D341Med (cell line): ENCODE measurements at places on chromosomes 12 and 14.

GRCh38 chr12:106285982-106286381 lies 16.6 kb upstream of the TCP11L2 start:
- DNase-seq = no peak

- DNase-seq = no peak
Observed at GRCh38 chr14:95511687-95512086, 4.8 kb downstream of the SYNE3 start.

GRCh38 chr12:102685172-102685571 lies 204.8 kb upstream of the IGF1 start:
- DNase-seq = no peak

DNA sequence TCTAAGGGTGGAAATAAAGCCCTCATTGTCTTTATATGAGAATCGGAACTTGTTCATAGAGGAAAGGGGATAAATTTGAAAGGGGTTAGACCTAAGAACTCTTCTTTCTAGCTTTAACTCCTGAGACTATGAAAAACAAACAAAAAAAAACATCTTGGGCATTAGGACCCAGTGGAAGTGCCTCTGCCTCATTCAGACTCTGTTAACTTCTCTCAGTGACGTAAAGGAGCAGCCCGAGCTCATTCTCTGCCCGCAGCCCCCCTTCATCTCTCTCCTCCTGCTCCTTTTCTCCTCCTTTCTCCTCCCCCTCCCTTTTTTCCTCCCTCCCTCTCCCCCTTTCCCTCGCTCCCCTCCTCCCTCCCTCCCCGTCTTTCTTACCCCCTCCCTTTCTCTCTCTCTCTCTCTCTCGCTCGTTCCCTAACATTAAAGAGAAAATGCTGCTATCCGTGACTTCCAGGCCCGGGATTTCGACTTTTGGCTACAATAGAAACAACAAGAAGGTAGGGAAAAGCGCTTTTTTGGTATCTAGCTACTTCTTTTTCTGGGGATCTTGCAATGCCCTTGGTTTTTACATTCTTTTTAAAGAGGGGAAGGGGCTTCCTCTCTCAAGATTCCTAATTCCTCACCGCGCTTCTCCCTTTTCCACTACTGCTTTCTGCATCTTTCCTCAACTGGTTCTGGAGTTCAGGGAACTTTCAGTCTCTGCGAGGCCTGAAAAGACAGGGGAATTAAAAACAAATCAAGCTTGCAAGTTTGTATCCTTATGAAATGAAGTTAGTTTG lies at the start of gene RBMS2:
Gene RBMS2 (plus strand): TSS at position 231 of the 782 bp plus-strand sequence. CDS start 204 bp downstream, at position 435.
- peak; percentile 79 for DNase-seq

GRCh38 chr14:51901475-51902024 lies 41.1 kb downstream of the GNG2 start:
- DNase-seq = no peak

GRCh38 chr14:93006567-93007051 lies 83.7 kb downstream of the CHGA start:
- DNase-seq = no peak

DNA sequence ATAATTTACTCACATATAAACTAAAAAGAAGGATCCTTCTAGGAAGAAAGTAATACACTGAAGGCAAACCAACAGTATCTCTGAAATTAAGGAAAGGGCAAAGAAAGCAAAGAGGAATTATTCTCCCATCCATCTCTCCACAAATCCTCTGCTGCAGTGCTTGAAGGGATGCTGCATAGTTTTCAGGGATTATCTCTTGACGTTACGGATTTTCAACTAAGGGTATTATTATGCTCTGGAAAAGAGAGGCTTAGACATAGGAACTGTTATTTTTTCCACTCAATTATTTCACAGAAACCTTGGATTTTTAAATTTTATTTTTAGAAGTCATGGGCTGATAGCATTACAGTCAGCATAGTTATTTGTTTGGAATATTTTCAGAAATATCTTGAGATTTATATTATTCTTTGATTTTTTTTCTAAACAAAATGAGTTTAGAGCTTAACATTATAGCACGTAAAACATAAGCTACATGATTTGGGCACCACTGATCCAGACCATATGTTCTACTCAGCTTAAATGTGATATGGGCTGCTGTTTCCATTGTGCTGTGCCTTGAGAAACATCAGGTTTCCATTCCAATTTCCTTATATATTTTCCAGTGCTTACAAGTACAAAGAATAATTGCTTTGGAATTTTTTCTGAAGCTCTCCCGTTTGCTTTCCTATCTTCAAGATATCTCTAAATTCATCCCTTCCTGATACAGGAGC lies 57.9 kb upstream of the DCN start:
- peak; percentile 49 for DNase-seq

DNA sequence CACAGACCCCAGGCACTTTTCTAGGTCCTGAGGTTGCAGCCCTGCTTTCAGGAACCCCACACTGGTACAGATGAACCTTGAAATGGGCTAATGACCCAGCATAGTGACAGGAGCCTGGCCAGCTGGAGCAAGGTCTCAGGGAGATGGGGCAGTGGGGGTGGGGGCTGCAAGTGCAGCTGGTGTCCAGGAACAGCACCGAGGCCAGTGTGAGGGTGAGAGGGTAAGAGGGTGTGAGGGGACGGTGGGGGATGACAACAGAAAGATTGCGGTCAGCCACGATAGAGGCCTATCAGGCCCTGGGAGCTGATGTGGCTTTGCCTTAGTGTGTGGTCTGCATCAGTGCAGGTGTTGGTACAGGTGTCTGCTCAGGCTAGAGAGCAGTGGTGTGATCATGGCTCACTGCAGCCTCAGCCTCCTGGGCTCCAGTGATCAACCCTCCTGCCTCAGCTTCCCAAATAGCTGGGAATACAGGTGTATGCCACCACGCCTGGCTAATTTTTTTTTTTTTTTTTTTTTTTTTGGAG lies 59.7 kb downstream of the EP400 start:
- DNase-seq = no peak

DNA sequence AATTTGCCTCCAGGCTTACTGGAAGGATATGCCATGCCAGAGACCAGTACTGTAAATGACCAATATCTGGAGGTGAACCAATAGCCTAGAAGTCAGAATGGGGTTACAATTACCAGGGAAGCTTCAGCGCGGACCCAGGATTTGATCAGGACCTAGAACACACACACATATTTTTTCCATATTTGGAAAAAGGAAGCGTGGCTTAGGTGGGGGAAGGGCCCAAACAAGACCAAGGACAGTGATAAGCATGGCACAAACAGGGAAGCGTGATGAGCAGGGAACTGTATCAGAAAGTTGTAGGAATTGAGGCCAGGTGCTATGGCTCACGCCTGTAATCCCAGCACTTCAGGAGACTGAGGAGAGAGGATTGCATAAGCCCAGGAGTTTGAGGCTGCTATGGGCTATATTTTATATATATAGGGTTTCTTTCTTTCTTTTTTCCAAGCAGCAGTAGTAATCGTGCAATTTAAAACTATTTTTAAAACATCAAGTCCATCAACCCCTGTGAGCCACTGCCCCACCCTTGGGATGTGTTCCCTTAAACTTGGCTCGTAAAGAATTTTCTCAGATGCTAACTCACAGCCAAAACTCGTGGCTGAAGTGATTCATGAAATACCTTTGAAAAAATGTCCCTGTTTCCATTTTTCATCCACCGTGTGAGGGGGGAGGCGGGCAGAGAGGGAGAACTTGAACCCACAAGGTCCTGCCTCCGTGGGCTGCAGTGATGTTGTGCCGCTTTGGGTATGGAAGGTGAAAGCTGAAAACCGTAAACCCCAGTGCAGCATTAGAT lies 16.7 kb downstream of the HRK start:
- DNase-seq = no peak

DNA sequence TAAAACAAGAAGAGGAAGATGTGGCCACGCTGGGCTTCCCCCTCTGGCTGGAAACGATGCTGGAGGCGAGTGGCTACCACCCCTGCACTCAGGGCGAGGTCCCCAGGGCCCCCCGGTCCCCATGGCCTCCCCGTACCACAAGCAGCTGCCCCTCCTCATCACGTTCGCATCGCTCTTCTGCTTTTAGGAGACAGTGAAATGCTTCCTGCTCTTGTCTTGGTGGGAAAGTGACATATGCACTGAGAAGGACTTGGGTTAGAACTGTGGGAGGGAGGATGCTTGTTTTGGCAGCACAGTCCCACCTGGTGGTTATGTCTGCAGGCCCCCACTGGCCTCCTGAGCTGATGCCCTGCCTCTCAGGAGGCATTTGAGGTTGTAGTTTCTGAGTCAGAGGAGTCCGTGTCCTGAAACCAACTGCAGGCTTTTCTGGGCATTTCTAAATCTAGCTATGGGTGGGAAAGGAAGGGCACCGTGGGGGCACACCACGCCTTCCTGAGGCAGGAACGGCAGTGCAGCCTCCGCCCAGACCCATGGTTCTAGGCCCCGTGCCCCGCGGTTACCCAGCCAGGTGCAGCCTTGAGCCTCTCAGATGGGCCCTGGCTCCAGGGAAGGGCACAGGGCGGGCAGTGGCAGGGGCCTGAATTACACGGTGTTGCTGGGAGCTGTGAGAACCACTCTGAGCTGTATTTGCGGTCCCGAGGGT lies 139.3 kb downstream of the ADGRD1 start:
- no peak for DNase-seq

- DNase-seq = no peak
Observed at GRCh38 chr12:105013892-105014291, 27.8 kb downstream of the NOPCHAP1 start.

DNA sequence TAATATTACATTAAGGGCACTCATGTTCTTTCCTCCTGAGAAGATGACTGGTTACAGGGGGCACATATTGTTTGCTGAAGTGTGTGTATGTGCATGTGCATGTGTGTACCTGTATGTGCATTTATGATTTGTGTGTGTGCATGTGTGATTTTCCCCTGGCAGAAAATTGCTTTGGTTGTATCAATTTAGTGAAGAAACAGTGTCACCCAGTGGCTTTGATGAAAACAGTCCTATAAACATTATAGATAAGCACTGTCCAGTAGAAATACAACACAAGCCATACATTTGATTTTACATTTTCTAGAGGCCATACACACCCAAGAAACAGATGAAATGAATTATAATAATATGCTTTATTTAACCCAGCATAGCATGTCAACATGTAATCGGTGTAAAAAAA lies 8.6 kb downstream of the PDE3A start:
- peak; percentile 24 for DNase-seq

GRCh38 chr12:80917651-80918050 lies 20.1 kb downstream of the LIN7A start:
- DNase-seq = no peak

DNA sequence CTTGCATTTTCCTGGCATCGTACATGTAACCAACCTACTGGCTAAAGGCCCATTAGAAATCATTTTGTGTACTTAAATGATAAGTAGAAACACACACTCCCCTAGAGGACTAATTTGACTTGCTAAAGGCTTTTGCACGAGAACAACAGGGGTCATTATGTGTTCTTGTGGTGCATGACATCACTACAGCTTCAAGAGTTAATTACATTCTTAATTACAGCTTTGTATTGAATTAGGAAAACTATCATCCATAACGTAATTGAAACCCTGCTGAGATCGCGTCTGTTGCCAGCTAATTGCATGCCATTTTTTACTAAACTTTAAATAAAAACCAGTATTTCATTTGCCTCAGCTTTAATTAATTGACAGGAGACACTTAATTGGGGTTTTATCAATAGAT lies 51.4 kb downstream of the TMEM132C start:
- DNase-seq = no peak

DNA sequence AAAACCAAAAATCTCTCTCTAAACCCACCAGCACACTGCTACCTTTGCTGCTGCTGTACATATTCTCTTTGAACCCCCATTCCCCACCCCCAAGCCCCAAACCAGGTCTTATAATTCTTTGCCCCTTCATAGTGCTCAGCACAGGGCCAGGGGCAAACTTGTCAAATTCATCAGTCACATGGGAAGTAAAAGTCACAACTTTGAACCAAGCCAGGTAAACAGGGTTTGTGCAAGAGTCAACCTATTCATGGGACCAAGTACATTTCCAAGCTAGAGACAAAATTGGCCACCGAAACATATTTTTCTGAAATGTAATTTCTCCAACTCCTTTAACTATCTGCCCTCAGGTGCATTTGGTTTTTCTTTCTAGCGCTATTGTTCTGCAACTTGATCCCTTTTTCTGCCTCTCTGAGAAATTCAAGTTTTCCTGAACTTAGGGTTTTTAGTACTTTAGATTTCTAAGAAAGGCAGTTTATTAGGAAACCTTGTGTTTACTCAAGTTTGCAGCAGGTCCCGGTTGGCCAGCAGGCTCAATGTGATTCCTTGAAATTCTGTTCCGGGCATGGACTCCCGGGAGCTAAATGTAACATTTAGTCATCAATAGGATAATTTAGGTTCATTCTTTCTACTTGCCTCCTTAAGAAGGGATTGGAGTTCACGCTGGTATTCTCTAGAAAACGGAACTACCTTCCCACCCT lies 230.5 kb downstream of the EFCAB11 start:
- no peak for DNase-seq

DNA sequence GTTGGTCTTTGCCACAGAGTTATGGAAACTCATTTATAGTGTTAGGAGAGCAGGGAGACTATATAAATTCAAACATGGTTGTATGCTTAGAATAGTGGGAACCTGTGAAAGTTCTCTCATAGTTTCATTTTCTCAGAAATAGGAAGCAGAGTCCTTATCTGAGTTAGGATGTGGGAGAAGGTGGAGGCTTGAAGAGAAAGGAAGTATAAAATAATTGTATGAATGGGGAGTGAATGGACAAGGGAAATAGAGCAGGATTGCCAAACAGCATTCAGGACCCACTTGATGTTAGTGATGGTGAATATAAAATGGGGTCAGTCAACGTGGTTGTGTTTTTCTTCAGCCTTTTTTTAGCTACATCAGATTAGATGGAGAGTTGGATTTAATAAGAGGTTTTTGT lies 34.0 kb upstream of the TPH2 start:
- DNase-seq = no peak

GRCh38 chr12:43407816-43408645 lies 144.0 kb downstream of the ADAMTS20 start:
- DNase-seq = no peak

- no peak for DNase-seq
Observed at GRCh38 chr14:31828946-31829868, 247.9 kb upstream of the ARHGAP5 start.

GRCh38 chr14:60106339-60106738 lies 14.6 kb downstream of the PCNX4 start:
- DNase-seq = no peak

DNA sequence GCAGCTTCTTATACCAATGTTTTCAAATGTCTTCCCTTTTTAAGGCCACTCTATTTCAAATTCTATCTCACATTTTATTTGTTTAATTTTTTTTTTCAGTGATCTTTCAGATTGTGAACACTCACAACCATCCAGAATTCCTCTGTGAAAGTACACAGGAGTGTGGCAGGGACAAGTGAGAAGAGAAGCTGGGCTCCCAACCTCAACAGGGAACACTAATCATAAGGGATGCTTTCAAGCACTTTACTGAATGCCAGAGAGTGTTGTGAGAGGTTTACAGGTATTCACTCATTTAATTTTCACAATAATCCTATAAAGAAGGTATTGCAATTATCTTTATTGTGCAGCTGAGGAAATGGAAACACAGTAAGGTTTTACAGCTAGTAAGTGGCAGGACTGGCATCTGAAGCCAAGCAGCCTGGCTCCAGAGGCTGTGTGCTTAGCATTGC lies 60.1 kb upstream of the PYGL start:
- DNase-seq = no peak

- DNase-seq = no peak
Observed at GRCh38 chr14:50225067-50225973, 6.1 kb downstream of the SOS2 start.
